ENCODE measurements at places on chromosomes 1 and 21.

DNA sequence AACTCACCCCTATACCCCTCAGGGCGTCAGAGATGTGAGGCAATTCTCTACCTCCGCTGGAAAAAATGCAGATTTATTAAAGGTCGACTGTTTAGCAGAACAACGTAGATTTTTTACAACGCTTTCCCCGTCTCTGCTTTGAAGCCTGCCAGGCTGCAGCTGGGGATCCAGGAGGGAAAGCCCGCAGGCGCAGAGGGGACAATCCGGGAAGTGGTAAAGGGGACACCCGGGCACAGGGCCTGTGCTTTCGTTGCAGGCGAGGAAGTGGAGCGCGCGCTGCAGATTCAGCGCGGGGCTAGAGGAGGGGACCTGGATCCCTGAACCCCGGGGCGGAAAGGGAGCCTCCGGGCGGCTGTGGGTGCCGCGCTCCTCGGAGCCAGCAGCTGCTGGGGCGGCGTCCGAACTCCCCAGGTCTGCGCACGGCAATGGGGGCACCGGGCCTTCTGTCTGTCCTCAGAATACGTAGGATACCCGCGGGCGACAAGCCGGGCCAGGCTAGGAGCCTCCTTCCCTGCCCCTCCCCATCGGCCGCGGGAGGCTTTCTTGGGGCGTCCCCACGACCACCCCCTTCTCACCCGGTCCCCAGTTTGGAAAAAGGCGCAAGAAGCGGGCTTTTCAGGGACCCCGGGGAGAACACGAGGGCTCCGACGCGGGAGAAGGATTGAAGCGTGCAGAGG lies 5.5 kb downstream of the SIM2 start:
- no peak for DNase-seq

- no peak for DNase-seq
Measured at GRCh38 chr1:74534241-74534640, 21.8 kb upstream of the LRRC53 start.

DNA sequence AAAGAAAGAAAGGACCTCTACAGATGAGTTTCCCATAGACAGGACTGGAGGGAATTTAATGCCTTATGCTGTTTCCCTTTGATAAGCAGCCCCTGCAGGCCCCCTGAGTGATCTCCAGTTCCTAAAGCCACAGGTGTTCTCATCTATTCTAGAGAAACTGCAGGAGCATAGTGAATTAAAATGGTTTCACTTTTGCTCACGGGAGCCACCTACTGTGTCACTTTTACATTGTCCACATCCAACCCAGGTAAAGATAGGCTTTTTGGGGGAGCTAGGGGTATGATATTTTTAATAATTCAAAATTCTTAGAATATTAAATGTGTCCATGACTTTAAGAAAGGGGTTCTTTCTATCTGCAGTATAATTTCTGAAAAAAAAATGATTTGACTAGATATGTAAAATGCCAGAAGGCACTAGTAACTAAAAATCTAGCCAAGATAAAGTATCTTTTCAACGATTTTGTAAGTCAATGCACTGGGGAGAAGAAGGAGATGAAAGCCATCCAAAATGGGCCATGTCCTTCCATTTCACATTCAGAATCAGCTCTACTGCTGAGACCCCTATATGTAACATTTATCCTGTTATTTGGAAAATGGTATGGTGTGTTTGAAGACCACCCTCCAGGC lies 267.3 kb upstream of the DUSP10 start:
- DNase-seq = no peak

DNA sequence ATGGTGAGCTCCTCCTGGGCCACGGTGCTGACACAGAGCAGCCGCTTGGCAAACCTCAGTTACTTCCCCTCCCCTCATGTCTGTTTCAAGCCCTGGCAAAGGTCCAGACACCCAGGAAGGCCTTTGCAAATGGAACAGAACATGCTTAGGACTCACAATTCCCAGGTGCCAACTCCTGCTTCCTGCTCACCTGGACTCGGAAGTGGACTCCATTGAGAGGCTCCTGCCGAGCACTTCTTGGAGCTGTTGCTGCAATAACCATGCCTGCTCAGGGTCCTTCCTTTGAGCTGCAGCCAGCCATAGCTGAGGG lies 10.7 kb downstream of the DCST2 start:
- peak; percentile 60 for DNase-seq

DNA sequence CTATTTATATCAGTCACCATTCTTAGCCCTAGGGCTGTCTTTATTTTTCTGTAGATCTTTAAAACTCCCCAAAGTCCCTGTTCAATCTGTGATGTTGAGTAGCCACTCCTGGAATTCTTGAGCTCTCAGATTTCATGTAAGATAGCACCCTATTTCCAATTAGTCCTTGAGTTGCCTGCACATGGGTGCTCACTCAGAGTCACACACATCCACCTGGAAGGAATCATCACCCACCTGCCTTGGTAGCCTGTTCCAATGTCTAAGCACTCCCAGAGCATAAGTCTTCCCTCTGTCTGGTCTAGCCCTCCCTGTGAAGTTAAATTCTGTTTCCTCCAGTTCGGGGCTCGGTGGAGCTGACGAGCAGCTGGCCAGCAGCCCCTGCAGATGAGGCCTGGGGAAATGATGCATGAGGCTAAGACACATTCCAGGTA lies 14.7 kb upstream of the ATF3 start:
- DNase-seq = no peak

DNA sequence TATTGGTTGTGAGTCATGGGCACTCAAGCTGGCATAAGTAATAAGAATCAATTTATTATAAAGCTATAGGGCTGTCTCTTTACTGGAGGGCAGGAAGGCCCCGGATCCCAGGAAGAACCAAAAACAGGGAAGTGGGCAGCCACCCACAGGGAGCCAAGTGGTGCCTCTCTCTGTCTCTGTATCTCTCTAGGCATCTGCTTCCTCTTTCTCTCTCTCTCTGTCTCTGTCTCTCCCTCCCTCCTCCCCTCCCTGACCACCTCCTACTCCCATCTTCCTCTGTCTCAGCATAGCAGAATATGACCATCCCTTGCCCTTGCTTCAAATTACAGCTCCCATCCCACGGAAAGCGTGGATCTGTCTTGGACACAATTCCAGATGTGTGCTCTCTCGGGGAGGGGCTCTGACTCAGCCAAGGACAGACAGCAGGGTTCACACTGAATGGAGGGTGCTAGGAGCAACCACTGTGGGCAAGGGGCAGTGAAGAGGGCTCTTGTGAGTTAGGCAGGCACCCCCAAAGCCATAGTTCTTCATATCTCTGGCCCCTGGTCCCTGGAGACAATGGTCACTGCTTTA lies 80.4 kb upstream of the LPGAT1 start:
- DNase-seq = no peak

DNA sequence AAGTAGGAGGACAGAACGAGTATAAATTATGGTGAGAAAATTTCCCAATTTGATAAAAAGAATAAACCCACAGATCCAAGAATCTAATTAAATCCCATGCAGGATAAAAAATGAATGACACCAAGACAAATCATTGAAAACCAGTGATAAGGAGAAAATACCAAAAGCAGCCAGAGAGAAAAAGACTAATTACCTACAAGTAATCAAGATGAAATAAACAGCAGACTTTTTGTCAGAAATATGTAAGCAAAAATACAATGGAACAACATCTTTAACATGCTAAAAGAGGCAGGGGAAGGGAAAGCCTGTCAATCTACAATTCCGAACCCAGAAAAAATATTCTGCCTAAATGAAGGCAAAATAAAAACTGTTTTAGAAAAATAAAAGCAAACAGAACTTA lies 20.7 kb upstream of the CCN1 start:
- DNase-seq = no peak

DNA sequence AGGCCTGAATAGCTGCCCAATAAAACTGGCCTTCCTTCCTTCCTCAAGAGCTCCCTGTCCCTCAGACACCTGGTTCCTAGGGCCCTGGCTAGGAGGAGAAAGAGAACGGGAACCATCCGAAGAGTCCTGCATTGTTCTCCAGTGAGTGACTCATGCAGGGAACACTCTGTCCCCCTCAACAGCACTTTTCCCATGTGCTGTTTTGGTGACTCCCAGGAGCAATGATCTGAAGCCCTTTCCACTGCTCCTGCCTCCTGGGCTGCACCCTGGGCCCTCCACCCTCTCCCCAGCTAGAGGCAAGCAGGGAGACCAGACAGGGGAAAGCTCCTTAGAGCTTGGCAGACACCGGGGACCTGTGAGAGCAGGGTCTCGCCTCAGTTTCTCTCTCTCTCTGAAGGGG lies 18.9 kb downstream of the TNNT2 start:
- peak; percentile 12 for DNase-seq

DNA sequence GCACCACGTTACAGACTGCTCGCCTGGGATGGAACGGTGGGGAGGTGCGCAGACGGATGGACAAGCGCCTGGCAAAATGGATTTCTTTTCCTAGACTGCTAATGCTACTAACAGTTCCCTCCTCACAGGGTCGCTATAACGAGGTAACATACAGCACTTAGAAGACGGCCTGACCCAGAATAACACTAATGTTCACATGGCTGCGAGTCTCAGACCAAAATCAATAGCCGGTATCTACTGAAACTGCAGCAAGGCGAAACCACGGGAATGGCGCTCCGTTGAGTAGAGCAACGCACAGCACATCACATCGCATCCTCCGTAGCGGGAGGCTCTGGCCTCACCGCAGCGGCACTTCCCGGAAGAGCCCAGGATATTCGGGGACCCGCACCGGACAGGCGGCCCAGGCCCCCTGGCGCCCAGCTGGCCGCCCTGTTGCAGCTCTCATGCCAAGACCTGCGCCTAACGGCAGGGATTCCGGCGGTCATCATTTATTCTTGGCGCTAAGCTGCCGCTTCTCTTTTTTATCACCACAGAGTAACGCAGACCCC lies 46.6 kb downstream of the VPS26C start:
- DNase-seq = no peak

DNA sequence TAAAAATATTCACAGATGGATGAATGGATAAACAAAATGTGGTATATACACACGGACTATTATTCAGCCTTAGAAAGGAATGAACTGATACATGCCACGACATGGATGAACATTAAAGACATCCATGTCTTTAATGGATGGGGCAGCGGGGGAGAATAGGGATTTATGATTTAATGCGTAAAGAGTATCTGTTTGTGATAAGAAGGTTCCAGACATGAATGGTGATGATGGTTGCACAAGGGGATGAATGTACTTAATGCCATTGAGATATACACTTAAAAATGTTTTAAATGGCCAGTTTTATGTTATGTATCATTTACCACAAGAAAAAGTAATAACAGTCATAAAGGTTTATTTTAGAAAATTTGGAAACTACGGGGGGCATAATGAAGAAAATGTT lies 108.6 kb upstream of the WLS start:
- DNase-seq = no peak

DNA sequence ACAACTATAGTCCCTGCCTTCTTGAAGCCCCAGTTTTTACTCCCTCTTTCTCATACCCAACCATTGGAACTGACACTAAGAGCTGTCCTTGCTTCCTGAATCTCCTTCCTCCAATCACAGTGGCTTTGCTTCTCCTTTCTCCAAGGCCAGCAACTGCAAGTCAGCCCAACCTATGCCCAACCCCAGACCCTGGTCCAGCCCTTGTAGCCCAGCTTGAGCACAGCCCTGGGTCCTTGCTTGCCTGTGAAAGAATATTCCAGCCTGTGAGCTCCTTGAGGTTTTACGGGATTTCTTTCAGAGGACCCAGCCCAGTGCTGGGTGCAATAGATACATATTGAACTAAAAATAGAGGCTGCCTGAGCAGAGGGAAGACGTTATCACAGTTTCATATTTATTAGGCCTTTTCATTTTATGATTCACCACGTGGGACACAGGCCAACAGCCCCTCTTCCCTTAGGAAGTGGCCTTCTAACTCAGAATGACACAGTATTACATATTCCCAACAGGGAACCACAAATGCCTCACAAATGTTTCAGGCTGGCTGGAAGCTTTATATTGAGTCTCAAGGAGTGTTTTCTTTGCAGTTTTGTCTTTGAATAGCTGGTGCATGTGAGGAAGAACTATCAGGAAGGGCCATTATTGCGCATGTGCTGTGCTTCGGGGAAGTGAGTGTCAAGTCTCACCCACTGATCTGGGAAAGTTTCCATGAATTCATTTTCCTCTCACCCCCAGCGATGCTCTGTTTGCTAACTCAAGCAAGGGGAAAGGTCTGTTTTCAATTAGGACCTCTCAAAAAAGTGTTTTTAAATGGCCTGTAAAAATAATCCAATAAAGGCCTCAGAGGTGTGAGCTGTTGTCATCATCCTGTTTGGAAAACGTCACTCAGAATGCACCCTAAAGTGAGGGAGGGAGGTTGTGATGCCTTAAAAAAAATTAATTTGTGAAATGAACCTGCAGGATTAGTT lies 92.3 kb upstream of the NFIA start:
- DNase-seq = no peak

GRCh38 chr1:241610056-241610815 lies 29.9 kb downstream of the CHML start:
- DNase-seq = no peak

- DNase-seq = no peak
Measured at GRCh38 chr1:58487002-58487401, 59.5 kb downstream of the OMA1 start.

GRCh38 chr1:37433171-37433570 lies 41.2 kb upstream of the ZC3H12A start:
- no peak for DNase-seq

DNA sequence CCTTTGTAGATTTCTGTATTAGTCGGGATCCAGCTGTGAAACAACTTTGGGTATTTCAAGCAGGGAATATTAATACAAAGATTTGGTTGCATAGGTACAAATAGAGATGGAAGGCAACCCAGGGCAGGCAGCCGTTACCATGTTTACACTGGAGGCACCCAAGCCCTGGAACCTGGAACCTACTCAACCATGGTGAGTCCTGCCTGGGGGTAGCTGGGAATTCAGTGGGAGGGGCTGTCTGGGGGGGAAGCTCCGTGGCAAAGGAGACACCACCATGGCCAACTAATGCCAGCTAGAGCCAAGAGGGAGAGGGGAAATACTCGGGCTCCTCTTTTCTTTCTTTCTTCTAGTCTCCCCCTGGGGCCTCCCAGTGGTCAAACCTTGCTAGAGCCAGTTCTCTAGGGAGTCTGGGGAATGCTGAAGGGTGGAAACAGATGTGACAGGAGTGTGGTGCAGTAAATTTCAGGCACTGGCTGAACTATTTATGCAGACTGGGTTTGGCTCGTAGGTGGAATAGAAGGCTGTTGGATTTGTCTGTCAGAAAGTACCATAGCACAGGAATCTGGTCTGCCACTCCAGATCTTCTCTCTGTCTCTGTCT lies 91.9 kb upstream of the CACNA1E start:
- no peak for DNase-seq

Measured in RWPE2 (cell line).